Stimulated activated CD4-positive, alpha-beta T cell treated with anti-CD3 and anti-CD28 coated beads, Interleukin-2, amount 100 ng/mL, for 24 hours (primary cell): ENCODE measurements at places on chromosomes 11 and 22.

- no peak for DNase-seq
These were observed 22.3 kb upstream of the GPR83 start for GRCh38 chr11:94423507-94423906.

GRCh38 chr11:134905928-134906327, 493.9 kb upstream of the B3GAT1 start:
- no peak for DNase-seq

DNA sequence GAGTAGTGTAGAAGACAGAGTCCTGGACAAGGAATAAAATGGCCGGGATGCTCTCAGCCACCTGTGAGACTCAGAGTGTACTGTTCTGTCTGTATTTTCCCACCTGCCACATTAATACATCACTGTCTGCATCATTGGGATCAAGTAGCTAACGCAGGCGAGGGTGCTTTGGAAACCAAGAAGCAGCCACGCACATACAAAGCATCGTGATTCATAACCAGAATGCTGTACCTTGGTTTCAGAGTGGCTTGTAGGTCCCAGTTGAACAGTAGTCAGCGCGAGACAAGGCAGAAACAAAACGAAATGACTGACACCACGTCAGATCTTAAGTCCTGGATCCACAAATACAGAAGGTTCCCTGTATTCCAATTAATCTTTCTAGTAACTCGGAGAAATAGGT, 198.3 kb downstream of the GRIK4 start:
- DNase-seq: no peak

- no peak for DNase-seq
These were observed 289.5 kb downstream of the CADM1 start for GRCh38 chr11:115214644-115215234.

- no peak for DNase-seq
These were observed 53.1 kb downstream of the SPECC1L start for GRCh38 chr22:24323695-24324094.

DNA sequence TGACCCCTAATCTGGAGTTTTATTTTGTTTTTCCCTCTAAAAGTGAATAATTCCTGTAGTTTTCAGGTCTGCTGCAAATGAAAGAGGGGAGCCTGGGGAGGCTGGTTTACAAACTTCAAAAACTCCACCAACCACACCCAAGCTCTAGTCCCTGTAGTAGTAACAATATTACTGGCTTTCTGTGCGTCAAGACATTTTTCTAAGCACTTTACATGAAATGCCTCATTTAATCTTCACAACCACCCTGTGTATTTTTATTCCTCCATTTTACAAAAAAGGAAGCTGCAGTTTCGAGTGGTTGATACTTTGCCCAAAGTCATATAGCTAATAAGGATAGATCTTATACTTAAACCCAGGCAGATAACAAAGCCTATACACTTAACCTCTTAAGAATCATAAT, 23.5 kb downstream of the CTNND1 start:
- no peak for DNase-seq

GRCh38 chr11:79794484-79795393, 353.9 kb upstream of the TENM4 start:
- no peak for DNase-seq

- no peak for DNase-seq
These were observed 147.2 kb downstream of the TRPC6 start for GRCh38 chr11:101436511-101437142.

GRCh38 chr11:46222490-46223251, 54.8 kb upstream of the CREB3L1 start:
- no peak for DNase-seq

DNA sequence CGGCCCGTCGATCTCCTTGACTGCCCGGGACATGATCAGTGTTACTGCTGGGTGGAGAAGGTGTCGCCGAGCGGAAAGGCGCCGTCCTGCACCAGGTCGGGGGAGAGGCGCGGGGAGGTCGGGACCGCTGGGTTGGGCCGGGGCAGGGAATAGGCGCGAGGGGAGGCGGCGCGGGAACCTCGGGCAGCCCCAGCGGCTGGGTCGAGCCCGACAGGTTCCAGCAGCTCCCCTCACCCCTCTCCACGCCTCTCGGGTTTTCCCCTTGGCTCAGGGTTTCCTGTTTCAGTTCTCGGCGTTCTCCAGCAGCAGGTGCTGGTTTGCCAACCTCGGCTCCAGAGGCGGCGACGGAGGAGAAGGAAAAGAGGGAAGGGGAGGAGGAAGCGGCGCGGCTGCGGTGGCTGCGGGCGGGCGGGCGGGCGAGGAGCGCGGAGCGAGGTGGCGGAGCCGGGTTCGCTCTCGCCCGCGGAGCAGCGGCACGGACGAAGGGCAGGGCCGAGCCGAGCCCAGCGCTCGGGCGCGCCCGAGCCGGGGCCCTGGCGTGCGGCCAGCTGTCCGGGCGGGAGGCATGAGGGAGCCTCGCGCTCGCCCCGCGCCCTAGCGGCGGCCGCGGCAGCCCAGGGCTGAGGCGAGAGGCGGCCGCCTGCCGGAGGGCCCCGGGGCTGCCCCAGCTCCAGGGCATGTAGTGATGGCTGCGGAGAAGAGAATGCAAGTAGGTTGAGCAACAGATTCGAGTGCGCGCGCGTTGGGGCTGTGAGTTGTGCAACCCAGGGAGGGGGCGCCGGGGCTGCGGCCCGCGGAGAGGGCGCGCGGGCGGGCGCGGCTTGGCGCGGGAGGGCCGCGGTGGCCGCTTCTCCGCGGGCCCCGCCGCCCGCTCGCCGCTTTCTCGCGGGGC, at the start of gene ZC3H12C:
TSS of gene ZC3H12C (plus strand) at position 878 of the 892 bp plus-strand sequence. CDS start 20 bp downstream, outside the sequence.
- peak; percentile 55 for DNase-seq

- no peak for DNase-seq
These were observed 256.4 kb upstream of the SESN3 start for GRCh38 chr11:95487391-95487790.

DNA sequence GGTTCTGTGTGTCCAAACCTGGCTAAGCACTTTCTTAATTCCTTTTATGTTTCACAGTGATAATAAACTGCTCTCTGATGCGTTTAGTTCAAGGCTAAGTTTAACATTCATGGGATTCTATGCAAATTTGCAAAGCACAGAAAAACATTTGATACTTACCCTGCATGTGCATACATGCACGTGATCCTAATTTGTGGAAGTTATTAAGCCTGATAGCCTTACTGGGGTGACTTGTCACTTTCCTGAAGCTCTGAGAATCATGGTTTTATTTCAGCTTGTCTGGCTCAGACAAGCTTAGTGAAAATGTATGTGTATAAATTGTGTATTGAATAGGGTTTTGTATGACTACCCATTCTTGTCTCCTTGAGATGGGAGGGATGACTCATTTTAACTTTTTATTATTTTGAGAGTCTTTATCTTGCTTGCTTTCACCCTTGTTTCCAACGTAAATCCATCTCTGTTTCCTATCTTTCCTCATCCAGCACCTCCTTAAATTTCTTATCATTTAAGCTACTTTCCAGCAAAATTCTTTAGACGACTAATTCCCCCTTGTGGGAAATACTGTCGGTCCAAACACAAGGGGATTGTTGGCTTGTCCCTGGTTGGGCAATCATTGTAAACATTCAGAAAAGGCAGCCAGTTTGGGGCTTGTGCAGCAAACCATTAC, 167.1 kb downstream of the C11orf91 start:
- no peak for DNase-seq

- DNase-seq: peak; percentile 29
These were observed 13.4 kb downstream of the VWCE start for GRCh38 chr11:61281581-61282250.

DNA sequence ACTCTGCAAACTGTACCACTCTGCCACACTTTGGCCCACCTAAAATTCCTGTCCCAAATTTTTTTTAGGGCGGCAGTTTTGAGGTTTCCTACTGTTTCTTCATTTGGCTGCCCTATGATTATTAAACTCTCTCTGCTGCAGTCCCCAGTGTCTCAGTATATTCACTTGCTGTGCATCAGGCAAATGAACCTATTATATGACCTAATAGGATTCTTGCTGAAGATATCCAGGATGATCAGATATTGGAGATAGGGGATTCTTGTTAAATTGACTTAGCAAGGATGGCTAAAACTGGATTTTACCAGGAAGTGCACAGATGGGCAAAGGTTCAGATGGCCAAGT, 410.8 kb upstream of the DDI1 start:
- DNase-seq: no peak

GRCh38 chr11:94766713-94767206, 1.4 kb upstream of the AMOTL1 start:
- DNase-seq: no peak

- DNase-seq: no peak
These were observed 12.6 kb downstream of the MPST start for GRCh38 chr22:37032134-37032534.

GRCh38 chr11:68311160-68312116, 953 bp upstream of the LRP5 start:
- no peak for DNase-seq

DNA sequence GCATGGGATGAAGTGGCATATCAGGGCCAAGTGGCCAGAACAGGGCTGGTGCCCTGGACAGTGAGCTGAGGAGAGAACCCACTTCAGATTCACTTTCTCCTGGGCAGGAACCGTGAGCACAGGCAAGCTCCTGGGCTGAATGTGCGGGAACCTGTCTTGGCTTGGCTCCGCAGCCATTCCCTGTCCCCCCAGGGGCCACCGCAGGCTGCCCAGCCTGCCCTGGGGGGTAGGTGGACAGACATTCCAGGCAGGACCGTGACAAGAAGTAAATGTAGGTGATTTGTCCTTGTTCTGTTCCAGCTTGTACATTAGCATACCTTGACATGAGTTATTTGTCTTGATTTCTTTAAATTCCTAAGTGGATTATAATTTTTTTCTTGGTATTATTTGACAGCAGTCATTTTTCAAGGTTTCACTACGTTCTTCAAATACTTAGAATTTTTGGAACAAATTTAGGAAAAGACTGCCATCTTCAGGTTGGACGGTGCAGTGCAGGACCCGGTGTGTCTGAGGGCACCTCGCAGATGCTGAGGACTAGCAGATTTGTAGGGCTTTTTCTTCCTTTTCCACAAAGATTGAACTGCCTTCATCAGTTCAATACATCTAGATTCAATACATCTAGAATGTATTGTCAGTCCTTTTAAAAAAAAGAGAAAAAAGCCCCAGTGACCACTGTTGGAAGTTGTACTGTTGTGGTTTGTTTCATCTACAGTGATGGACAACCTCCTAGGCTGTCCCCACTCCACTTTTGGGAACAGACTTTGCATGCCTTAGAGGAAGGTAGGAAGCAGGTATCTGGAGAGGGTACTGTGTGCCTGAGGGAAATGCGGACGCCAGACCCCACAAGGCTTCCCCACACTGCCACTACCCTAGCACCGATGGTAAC, 115.1 kb upstream of the RASSF10 start:
- peak; percentile 74 for DNase-seq

- DNase-seq: peak; percentile 85
These were observed 22.0 kb downstream of the TEF start for GRCh38 chr22:41403532-41404318.

DNA sequence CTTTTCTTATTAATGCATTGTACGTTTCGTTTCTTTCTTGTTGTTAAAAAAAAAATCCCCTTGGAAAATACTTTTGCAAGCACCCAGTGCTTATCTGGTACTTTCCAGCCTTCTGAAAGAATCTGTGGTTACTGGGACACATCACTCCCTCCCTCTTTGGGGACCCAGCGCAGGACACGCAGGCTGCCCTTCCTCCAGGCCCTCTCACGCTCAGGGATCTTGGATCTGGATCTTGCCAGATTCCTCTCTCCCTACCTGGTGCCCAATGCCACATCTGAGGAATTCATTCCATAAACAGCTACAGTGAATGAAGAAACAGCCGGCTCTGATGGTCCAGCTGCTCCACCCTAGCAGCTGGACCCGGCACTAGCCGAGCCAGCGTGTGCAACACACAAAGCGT, 55.7 kb downstream of the PHF21B start:
- DNase-seq: no peak

GRCh38 chr11:123718063-123718462, 23.4 kb downstream of the ZNF202 start:
- no peak for DNase-seq

GRCh38 chr11:90341986-90342385, 119.1 kb upstream of the CHORDC1 start:
- no peak for DNase-seq

DNA sequence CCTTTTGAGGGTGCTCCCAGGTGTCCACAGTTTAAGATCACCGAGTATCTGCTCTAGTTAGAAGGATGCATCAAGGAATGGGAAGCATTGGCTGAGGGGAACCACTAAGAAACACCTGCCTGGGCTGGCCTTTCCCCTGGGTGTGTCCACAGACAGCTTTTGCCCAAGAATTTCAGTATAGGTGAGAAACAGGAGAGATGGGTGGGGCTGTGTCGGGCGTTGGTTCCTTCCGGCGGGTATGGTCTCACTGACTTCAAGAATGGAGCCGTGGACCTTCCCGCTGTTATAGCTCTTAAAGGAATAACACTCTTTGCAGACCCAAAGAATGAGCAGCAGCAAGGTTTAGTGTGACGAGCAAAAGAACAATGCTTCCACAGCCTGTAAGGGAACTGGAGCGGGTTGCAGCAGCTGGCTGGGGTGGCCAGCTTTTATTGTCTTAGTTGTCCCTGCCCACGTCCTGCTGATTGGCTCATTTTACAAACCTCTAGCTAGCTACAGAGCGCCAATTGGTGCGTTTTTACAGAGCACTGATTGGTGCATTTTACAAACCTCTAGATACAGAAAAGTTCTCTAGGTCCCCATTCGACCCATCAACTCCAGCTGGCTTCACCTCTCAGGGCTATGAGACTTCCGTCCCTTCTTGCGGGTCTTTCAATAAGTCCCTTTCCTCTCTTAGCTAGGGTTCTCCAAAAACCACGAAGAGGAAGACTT, 2.4 kb downstream of the FADS1 start:
- DNase-seq: no peak

GRCh38 chr22:39170825-39171622, 18.5 kb upstream of the CBX7 start:
- DNase-seq: peak; percentile 90

GRCh38 chr11:10604340-10604748, 35.9 kb upstream of the LYVE1 start:
- no peak for DNase-seq
